ENCODE measurements at places on chromosomes 6 and 20.
A peak's percentile ranks its signal among the peaks of the same experiment; 100 is the strongest.

DNA sequence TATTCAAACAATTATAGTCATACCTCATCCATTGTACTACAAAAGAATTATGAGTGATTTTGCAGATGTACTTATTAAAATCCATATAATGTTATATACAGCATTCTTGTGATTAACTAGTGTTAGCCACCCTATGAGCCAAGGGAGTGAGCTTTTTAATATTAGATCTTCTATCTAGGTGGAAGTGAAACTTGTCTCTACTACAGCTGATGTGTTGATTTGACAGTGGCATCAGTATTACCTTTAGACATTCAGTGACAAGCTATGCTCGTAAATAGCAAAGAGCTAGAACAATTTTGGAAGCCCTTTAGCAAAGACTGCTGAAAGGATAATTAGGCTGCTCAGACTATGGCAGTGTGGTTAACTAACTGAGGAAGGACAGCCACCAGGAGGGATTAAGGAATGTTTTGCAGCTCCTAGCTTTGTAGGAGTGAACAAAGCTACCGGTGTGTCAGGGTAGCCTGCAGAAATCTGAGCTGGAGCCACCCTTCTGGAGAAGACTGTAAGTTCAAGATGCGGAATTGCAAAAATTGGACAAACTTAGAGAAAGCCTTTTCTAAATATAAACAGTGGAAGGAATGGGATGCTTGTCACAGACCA lies 73.7 kb downstream of the AFG1L start:
- H3K36me3 ChIP-seq = peaks cover 3% of the 10 kb centered on the region
- no peak for DNase-seq
- H3K27ac ChIP-seq = no peak overlapping the region
- no peaks in the 10 kb centered on the region for H3K4me1 ChIP-seq
- H3K4me3 ChIP-seq = no peak overlapping the region

DNA sequence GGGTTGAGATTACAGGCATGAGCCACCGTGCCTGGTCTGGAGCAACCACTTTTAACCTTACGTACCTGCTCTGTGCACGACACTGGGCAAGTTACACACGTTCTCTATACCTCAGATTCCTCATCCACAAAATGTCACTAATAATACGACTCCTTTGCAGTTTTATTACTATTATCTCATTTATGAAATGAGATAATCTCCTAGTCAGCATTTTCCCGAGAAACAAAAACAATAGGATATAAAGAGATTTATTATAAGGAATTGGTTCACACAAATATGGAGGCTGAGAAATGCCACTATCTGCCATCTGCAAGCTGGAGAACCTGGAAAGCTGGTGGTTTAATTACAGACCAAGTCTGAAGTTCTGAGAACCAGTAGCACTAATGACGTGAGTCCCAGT lies 12.0 kb upstream of the KIF13A start:
- no peaks in the 10 kb centered on the region for H3K4me1 ChIP-seq
- no peak for DNase-seq
- no peak overlapping the region for H3K4me3 ChIP-seq
- H3K27ac ChIP-seq = no peak overlapping the region

DNA sequence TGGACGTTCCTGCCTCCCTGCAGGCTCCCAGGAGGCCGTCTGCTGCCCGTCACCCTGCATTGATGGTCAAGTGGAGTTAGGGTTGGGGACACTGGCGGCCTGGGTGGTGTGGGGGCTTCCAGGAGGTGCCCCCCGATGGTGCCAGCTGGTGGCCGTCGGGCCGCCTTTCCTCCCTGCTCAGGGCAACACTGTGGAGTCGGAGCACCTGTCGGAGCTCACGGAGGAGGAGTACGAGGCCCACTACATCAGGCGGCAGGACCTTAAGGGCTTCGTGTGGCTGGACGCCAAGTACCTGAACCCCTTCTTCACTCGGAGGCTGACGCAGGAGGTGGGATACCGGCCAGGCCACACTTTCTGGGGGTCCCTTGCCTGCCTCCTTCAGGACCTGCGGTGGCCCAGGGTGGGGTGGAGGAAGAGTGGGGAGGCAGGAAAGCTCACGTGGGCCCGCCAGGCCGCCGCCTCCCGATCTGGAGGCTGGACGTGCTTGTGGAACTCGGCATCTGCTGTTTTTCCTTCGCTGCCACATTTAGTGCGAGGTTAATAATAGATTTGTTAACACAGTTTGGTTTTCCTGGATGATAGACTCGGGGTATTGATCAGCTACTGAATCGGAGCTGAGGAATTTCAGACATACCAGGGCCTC lies 28.6 kb downstream of the SPATA2 start:
- H3K36me3 ChIP-seq = peaks cover 59% of the 10 kb centered on the region
- H3K27ac ChIP-seq = peak overlapping the region; percentile 72
- peaks cover 25% of the 10 kb centered on the region for H3K4me1 ChIP-seq
- DNase-seq = no peak
- no peak overlapping the region for H3K4me3 ChIP-seq

DNA sequence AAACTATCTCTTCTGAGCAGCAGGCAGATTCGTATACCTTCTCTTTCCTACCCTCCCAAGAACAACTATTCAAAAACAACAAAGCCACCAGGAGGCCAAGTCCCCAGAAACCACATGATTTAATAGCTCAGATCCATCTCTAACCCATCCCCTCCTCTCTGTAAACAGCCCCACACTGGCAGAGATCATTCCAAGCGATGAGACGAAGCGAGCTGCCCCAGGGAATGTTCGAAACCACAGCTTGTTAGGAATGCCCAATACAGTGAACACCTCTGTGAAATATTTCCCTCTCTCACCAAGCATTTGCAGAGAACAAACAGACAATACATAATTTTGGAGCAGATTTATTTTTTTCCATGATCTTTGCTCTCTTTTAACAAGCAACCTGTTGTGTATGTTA lies 231.8 kb downstream of the SOD2 start:
- H3K4me3 ChIP-seq = no peak overlapping the region
- H3K36me3 ChIP-seq = no peaks in the 10 kb centered on the region
- H3K27ac ChIP-seq = peak overlapping the region; percentile 29
- no peaks in the 10 kb centered on the region for H3K4me1 ChIP-seq
- DNase-seq = no peak
- H3K27me3 ChIP-seq = no peaks in the 10 kb centered on the region

DNA sequence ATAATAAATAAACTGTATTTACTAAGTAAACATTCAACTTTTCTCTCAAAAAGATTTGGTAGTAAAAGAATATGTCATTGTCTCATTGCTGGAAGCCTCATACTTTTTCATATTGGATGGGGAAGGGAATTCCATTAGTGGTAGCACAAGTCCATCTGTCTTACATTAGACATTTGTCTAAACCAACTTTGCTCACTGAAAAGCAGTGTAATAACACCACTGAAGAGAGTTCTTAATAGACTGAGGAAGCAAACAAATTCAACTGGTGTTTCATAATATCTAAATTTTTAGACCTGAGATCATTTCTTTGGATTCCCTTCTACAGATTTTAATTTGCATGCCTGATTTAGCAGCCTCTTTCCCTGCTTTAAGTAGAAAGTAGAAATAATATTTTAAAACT lies 62.7 kb downstream of the PLCB1 start:
- H3K4me1 ChIP-seq = no peaks in the 10 kb centered on the region
- no peak overlapping the region for H3K27ac ChIP-seq
- no peaks in the 10 kb centered on the region for H3K27me3 ChIP-seq
- no peak overlapping the region for H3K4me3 ChIP-seq
- DNase-seq = peak; percentile 21
- no peaks in the 10 kb centered on the region for H3K36me3 ChIP-seq

DNA sequence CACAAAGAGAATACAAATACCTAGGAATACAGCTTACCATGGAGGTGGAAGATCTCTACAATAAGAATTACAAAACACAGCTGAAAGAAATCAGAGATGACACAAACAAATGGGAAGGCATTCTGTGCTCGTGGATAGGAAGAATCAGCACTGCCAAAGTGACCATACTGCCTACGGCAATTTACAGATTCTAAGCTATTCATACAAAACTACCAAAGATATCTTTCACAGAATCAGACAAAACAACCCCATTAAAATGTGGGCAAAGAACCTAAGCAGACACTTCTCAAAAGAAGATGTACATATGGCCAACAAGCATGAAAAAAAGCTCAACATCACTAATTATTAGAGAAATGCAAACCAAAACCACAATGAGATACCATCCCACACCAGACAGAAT lies 133.2 kb upstream of the SSTR4 start:
- H3K27me3 ChIP-seq = no peaks in the 10 kb centered on the region
- no peak overlapping the region for H3K27ac ChIP-seq
- no peaks in the 10 kb centered on the region for H3K36me3 ChIP-seq
- no peak overlapping the region for H3K4me3 ChIP-seq

GRCh38 chr6:150248300-150248699 lies 105.5 kb downstream of the PPP1R14C start:
- DNase-seq = no peak
- peaks cover 31% of the 10 kb centered on the region for H3K4me1 ChIP-seq
- no peak overlapping the region for H3K27ac ChIP-seq
- H3K36me3 ChIP-seq = no peaks in the 10 kb centered on the region

Data from muscle of leg (tissue), 16 donors.